ENCODE measurements at places on chromosomes 6 and 20. TPM values are rescaled to one million over a fixed set of nuclear protein-coding genes. Genes with fewer than 3 reads are reported as not detected.

Gene BLOC1S5
- 16.6 TPM for total RNA-seq

Gene TRMT11
- 17.0 TPM for total RNA-seq

Gene THBD
- total RNA-seq, result not detected

Gene LGSN
- total RNA-seq, result not detected

Gene IPCEF1
- total RNA-seq, result 6.7 TPM

Gene HRH3
- not detected for total RNA-seq

Gene KCNK5
- total RNA-seq, result 12.0 TPM

Gene EYS
- total RNA-seq, result not detected

Gene RAD21L1
- not detected for total RNA-seq

Gene SH3BGRL2
- 0.32 TPM for total RNA-seq

Gene DZANK1
- total RNA-seq, result 1.9 TPM

Gene CNR1
- not detected for total RNA-seq

Gene ACOT13
- 20.4 TPM for total RNA-seq

Gene PTGIS
- 11.7 TPM for total RNA-seq

Gene STX11
- 27.5 TPM for total RNA-seq

Gene ZC2HC1B
- not detected for total RNA-seq

Gene ZNF343
- 12.9 TPM for total RNA-seq

Gene B3GAT2
- total RNA-seq, result not detected

Measured in T-helper 1 cell treated with Interleukin-12 subunit alpha and Interleukin-12 subunit beta and Interleukin-4 antibody, amounts not matched to agents 30 ng/mL and 1 ng/mL, for 36 hours (primary cell).